Stimulated activated CD8-positive, alpha-beta memory T cell treated with anti-CD3 and anti-CD28 coated beads, Interleukin-4, amount 100 ng/mL, for 1 hour (primary cell): ENCODE measurements at places on chromosomes 3 and 15.

DNA sequence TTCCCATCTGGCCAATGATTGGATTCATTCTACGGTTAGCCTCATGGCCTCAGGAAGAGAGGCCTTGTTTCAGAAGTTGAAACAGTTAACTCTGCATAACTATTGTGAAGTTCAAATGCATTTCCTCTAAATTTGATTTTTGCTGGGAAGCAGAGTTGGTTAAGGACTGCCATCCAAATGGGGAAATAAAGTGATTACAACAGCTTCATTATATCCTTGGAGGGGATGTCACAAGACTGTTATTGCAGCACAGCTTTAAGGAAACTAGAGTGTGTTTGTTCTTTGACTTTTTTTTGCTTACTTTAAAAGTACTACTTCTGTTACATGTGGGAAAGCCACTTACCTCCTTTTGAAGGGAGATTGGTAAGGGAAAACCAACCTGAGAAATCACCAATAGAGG is 164.8 kb downstream of the AKAP13 start:
- no peak for DNase-seq

- peak; percentile 27 for DNase-seq
Measured at GRCh38 chr3:38521391-38521987, 25.3 kb downstream of the EXOG start.

DNA sequence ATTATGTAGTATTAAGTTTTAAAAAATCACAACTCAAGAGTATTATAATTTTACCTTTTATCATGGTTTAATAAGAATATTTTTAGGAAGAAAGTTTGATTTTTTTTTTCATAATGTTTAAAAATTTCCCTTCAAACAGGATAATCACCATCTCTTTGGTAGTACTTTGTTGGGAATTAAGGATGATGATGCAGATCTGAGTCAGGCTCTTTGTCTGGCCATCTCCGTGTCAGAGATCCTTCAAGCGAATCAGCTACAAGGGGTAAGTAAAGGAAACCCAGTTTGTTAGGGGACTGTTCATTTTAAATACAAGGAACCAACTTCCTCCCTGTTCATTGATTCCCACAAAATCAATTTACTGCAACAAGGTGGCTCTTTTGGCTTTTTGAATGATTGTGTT is 36.8 kb upstream of the NIT2 start:
- DNase-seq, result no peak

DNA sequence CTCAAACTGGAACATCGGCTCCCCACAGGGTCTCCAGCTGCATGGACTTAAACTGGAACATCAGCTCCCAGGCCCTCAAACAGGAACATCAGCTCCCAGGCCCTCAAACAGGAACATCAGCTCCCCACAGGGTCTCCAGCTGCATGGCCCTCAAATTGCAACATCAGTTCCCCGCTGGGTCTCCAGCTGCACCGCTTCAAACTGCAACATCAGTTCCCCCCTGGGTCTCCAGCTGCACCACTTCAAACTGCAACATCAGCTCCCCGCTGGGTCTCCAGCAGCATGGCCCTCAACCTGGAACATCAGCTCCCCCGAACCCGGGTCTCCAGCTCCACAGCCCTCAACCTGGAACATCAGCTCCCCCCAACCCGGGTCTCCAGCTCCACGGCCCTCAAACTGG is 82.0 kb downstream of the TFRC start:
- no peak for DNase-seq

- no peak for DNase-seq
Measured at GRCh38 chr3:24503616-24504113, 9.0 kb upstream of the THRB start.

DNA sequence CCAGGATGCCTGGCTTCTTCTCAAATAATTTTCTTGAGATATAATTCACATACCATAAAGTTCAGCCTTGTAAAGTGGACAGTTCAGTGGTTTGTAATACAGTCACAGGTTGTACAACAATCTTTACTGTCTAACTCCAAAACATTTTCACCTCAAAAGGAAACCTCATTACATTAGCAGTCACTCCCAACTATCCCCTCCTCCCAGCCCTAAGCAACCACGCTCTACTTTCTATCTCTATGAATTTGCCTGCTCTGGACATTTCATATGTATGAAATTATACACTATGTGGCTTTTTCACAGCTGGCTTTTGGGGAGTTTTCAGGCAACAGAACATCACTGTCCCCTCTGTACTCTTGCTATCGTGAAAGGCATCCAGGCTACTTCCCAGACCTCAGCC is 17.5 kb downstream of the TGM5 start:
- no peak for DNase-seq

DNA sequence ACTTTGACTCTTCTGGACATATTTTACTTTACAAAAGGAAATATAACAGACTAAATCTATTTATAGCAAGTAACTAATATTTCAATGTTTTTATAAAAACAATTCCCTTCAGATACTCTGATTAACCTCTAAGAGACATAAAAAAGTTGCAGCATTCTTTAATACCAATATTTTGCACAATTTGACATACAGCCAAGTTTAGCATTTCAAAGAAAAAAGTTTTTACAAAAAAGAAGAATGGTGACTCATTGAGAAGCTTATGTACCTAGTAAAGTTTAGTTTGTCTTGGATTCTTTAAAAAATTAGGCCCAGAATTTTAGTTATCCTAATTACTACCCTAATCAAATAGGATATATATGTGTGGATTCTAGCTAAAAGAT is 17.6 kb downstream of the DAZL start:
- no peak for DNase-seq

DNA sequence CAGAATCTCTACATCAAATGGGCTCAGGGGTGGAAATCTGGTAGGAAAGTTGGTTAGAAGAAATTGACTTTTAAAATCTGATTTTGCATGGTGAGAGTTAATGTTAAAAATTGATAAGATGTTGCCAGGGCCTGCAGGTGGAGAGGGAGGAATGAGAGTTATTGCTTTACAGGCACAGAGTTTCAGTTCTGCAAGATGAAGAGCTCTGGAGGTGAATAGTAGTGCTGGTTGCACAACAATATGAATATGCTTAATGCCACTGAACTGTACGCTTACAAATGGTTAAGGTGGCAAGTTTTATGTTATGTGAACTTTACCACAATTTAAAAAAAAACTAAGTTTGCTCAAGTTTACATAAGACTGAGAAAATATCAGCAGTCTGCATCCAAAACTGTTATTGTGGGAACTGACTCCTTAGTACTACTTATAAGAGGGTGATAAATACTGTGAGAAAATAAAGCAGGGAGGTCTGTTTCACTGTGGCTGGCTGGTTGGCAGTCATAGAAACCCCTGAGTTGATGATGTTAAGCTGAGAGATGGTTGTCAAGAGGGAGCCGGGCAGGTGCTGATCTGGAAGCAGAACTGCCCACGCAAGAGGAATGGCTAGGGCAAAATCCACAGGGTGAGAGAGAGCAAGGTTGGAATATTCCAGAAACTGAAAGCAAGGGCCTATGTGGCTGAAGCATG is 144.9 kb downstream of the EDEM1 start:
- no peak for DNase-seq

- no peak for DNase-seq
Measured at GRCh38 chr3:105423397-105423796, 56.7 kb downstream of the ALCAM start.

DNA sequence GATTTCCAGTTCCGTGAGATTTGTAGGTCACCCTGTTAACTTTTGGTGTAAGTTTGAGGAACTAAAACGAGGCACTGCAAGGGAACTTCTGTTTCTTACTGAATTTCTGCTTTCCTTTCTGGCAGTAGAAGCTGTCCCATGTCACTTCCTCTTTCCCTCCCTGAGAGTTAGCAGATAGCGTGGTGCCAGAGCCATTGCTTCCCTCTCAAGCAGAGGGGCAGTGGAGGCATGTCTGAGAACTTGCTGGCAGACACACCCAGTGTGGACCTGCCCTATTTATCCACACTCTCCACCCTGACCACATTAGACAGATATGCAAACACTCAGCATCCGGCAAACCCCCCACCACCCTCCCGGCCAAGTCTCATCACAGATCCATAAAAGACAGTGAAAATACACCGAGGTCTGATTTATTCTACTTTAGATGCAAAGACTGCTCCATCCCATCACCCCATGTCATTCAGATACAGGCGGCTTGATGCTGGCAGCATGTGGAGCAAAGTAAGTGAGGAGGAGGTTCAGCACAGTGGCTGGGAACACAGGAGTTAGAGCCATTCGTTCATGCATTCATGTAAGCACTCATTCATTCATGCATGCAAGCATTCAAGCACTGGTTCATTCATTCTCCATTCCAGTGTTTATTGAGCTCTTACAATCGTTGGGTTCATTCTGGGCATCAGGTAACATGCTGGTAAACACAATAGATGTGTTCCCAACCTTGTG is 324.7 kb downstream of the SHQ1 start:
- no peak for DNase-seq

DNA sequence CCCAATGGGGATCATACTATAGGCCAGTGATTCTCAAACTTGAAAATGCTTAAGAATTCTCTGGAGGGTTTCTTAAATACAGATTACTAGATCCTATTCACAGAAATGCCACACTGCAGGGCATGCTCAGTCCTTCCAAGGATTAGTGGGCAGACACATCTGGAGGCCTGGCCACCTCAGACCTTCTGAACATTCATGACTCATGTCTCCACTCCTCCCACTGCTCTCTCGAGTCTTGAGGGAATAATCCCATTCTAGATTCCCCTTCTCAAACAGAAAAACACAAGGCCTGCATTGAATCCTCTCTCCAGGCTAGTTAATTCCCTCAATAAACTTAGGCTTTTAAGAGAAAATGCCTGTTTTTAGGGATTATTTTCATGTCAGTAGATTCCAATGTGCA is 22.1 kb downstream of the ZNF621 start:
- DNase-seq, result no peak

DNA sequence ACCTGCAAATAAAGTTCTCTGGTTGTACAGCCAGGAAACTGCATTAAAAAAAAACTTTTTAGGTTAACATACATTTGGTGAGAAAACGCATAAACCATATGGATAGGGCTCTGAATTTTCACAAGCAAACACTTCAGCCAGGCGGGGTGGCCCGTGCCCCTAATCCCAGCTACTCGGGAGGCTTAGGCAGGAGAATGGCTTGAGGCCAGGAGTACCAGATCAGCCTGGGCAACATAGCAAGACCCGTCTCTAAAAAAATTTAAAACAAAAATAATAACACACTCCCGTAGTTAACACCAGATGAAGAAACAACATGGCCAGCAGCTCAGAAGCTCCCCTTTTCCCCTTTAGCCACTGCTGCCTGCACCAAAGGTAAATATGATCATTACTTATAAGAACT is 3.2 kb upstream of the RPL14 start:
- no peak for DNase-seq

- DNase-seq, result no peak
Measured at GRCh38 chr3:73509816-73510215, 114.9 kb downstream of the PDZRN3 start.

DNA sequence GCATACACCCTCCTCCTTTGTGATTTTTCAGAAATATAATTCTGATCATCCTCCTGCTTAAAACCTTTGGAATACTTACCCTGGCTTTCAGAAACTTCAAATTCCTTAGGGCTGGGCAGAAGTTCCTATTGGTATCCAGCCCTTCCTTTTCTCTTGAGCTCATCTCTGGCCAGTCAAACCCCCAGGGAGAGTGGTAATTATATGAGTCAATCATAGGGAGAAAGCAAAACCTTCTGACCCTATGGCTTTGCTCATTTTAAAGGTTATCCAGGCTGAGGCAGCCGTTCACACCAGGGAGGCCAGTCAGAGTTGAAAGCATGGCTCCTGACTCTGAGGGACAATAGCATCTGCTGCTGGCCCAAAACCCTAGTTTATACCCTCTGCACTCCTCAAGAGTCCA is 23.9 kb upstream of the CTNNB1 start:
- no peak for DNase-seq

- no peak for DNase-seq
Measured at GRCh38 chr3:2656806-2657777, 453.1 kb downstream of the IL5RA start.

GRCh38 chr15:38877471-38877870 is 312.9 kb upstream of the RASGRP1 start:
- no peak for DNase-seq

DNA sequence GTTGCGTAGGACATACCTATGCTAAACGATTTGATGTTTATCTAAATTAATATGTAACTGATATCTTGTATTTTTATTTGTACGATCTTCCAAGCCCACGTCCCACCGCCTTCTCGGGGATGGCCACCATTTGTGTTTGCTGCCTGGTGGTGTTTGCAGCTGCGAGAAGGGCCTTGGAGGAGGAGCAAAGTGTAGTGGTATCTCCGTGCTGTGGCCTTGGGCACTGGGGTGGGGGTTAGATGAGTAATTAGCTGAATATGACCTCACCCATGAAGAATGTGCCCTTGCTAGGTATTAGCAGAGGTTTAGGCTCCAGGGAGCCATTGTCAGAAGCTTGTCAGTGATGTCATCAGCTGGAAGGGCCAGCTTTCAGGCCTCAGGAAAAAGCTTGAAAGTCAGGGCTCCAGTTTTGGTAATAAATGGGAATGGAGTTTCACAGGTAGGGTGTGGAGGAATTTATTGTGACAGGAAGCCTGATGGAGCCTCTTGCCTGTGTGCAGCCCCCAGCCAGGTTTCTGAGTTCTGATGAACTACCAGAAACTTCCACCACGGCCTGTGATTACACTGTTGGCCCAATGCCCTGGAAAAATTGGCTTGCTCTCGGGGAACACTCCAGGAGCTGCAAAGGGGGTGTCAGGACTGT is 41.0 kb downstream of the FLNB start:
- no peak for DNase-seq

GRCh38 chr3:15810702-15811101 is 12.9 kb upstream of the ANKRD28 start:
- DNase-seq, result no peak

- no peak for DNase-seq
Measured at GRCh38 chr3:96071097-96071496, 743.3 kb upstream of the EPHA6 start.

DNA sequence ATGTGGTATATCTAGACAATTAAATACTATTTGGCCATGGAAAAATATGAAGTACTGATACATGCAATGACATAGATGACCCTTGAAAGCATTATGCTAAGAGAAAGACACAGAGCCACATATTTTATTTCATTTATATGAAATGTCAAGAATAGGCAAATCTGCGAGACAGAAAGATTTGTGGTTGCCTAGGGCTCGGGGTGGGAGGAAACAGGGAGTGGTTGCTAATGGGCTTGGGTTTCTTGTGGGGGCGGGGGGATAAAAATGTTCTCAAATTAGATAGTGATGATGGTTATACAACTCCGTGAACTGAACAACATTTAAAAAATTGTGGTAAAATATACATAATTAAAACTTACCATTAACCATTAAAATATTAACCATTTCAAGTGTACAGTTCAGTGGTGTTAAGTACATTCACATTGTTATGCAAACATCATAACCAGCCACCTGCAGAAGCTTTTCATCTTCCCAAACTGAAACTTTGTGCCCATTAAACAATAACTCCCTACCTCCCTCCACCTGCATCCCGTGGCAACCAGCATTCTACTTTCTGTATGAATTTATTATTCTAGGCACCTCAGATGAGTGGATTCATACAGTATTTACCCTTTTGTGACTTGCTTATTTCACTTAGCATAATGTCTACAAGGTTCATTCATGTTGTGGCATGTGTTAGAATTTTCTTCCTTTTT is 24.3 kb upstream of the ANP32A start:
- DNase-seq, result no peak

GRCh38 chr3:139585820-139586219 is 46.3 kb upstream of the RBP1 start:
- no peak for DNase-seq

GRCh38 chr15:42511007-42511391 is 15.6 kb downstream of the SNAP23 start:
- DNase-seq, result no peak

GRCh38 chr3:154122912-154123559 is 1.8 kb downstream of the ARHGEF26 start:
- DNase-seq, result no peak

- no peak for DNase-seq
Measured at GRCh38 chr15:48102167-48102566, 18.6 kb upstream of the SLC24A5 start.
